ENCODE measurements at places on chromosomes 12 and 14. TPM values are rescaled to one million over a fixed set of nuclear protein-coding genes. Genes with fewer than 3 reads are reported as not detected.

GRCh38 chr12:92505254-92506231, 197.2 kb upstream of the PLEKHG7 start:
- H3K27me3 ChIP-seq = no peaks in the 10 kb centered on the region
- H3K36me3 ChIP-seq = no peaks in the 10 kb centered on the region
- no peak for DNase-seq
- H3K27ac ChIP-seq = no peak overlapping the region
- peak overlapping the region; percentile 34 for H3K4me3 ChIP-seq

DNA sequence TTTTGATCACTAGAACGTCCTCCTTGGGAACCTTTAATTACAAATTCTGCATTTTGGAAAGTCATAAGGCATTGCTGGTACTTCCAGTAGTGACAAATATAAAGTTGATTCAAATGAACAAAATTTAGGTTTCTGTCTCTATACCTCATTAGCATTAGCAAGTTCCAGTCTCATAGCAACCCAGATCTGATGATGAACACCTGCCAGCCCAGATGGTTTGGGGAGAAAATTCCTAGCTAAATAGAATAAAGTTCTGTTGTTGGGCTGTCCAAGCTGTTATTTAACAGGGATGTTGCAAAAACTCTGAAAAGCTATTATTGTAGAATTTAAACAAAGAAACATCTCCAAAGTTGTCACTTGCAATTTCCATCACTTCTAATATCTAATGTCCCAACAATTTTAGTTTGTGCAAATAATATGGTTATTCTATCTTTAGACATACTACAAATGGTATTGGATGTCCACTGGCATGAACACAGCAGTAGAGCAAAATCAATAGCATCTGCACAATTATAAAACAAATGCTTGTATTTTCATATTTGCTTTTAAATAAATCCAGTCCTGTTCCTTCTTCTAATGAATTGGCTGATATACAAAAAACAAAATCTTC, 299.4 kb downstream of the SLC16A7 start:
- no peak for DNase-seq
- H3K4me1 ChIP-seq = no peaks in the 10 kb centered on the region
- no peaks in the 10 kb centered on the region for H3K36me3 ChIP-seq

DNA sequence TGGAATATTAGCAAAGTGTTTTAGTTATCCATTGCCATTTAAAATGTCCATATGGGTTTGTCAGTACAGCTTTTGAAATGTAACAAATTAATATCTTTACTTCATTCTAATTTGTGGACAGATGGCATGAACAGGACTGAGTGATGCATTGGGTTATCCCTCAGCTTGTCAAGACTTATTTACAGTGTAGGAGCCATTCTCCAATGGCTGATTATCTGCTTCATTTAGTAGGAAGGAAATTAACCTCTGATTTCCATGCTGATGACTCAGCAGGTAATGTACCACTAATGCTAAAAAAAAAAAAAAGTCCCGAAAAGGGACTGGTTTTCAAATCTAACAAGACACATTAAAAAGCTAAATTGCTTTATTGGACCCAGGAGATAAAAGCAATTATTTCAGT, 1149.0 kb upstream of the USP15 start:
- no peaks in the 10 kb centered on the region for H3K36me3 ChIP-seq
- H3K27ac ChIP-seq = no peak overlapping the region
- no peaks in the 10 kb centered on the region for H3K4me1 ChIP-seq
- no peaks in the 10 kb centered on the region for H3K27me3 ChIP-seq
- DNase-seq = no peak

DNA sequence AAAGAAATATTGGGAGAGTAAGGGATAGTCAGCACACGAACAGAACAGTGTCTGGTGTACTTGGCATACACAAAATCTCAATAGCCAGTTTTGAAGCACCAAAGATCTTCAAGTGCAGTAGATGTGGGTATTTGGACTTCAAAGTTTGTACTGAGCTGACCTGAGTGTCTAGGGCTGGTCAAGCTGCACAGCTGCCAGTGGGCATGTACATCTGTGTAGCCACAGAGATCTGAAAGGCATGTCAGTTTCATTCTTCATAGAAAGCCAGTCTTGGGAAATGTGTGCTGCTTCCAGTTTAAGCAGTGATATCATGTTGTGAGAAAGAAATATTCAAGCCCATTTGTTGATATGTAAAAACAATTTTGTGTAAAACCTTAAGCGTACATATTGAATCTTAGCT, 279.0 kb upstream of the SYT10 start:
- H3K27ac ChIP-seq = no peak overlapping the region
- no peaks in the 10 kb centered on the region for H3K36me3 ChIP-seq
- H3K27me3 ChIP-seq = no peaks in the 10 kb centered on the region
- H3K4me1 ChIP-seq = no peaks in the 10 kb centered on the region

GRCh38 chr14:62674563-62675237, 370.6 kb downstream of the KCNH5 start:
- no peak for DNase-seq
- H3K36me3 ChIP-seq = no peaks in the 10 kb centered on the region
- no peak overlapping the region for H3K27ac ChIP-seq
- no peaks in the 10 kb centered on the region for H3K27me3 ChIP-seq
- no peak overlapping the region for H3K4me3 ChIP-seq

DNA sequence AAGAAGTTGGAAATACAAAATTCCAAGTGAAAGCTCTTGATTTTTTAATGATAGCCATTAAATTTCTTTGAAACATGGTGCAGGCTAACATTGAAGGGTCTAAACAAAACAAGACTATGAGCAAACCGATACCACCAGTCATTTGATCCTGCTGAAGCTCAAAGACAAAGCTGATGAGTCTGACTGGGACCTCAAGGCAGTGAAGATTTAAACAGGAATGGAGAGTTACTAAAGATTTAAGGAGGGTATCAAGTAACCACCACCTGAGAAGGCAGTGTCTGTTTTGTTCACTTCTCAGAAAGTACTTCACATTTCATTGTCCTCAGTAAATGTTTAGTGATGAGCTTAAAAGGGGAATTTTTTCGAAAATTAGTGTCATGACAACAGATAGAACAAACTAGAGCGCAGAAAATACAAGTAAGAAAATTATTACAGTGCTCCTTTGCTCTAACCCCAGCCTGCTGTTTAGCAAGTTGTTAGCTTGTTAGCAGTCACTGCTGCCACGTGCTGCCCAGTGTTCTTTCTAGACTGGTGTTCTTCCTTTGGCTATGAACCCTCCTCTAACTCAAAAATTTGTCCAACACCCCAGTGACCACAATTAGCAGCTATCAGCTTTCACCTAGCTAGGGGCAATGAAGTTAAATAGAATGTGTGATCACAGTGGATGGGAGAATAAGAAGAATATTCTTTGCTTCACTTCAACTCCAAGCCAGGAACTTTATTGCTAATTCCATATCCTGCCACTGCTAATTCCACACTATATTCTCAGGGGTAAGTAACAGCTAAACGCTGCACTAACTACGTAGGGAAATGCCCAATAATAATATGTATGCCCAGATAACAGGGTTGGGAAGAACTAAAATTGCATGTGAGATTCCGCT, 41.1 kb downstream of the YAF2 start:
- peak; percentile 48 for DNase-seq
- H3K27ac ChIP-seq = no peak overlapping the region
- H3K27me3 ChIP-seq = no peaks in the 10 kb centered on the region

NELL2 gene
- not detected for total RNA-seq

EDDM3A gene
- total RNA-seq = not detected

IGF1 gene
- total RNA-seq = 0.88 TPM

- no peaks in the 10 kb centered on the region for H3K27me3 ChIP-seq
- peaks cover 31% of the 10 kb centered on the region for H3K4me1 ChIP-seq
- DNase-seq = peak; percentile 58
- peaks cover 5% of the 10 kb centered on the region for H3K36me3 ChIP-seq
- H3K4me3 ChIP-seq = no peak overlapping the region
These were observed 6.8 kb downstream of the ZFHX2 start for GRCh38 chr14:23544511-23545447.

GRCh38 chr14:21346532-21347135, 37.2 kb downstream of the SUPT16H start:
- peaks cover 9% of the 10 kb centered on the region for H3K36me3 ChIP-seq
- no peaks in the 10 kb centered on the region for H3K27me3 ChIP-seq
- no peak for DNase-seq
- H3K27ac ChIP-seq = no peak overlapping the region
- no peak overlapping the region for H3K4me3 ChIP-seq

GRCh38 chr14:23060536-23061260, 3.4 kb upstream of the CDH24 start:
- H3K36me3 ChIP-seq = peaks cover 63% of the 10 kb centered on the region
- no peak overlapping the region for H3K27ac ChIP-seq
- DNase-seq = peak; percentile 46
- H3K4me1 ChIP-seq = peaks cover 29% of the 10 kb centered on the region
- no peak overlapping the region for H3K4me3 ChIP-seq
- no peaks in the 10 kb centered on the region for H3K27me3 ChIP-seq

RALGAPA1 gene
- total RNA-seq = 39.1 TPM

GRCh38 chr12:89346741-89347324, 5.5 kb downstream of the DUSP6 start:
- no peak overlapping the region for H3K4me3 ChIP-seq
- peaks cover 46% of the 10 kb centered on the region for H3K4me1 ChIP-seq
- H3K36me3 ChIP-seq = peaks cover 34% of the 10 kb centered on the region
- no peaks in the 10 kb centered on the region for H3K27me3 ChIP-seq
- H3K27ac ChIP-seq = no peak overlapping the region

CRACR2A gene
- total RNA-seq = 13.8 TPM

- no peak overlapping the region for H3K4me3 ChIP-seq
- no peak for DNase-seq
These were observed 11.8 kb downstream of the LIN7A start for GRCh38 chr12:80925983-80926382.

- no peak overlapping the region for H3K27ac ChIP-seq
- H3K4me3 ChIP-seq = no peak overlapping the region
These were observed 913.1 kb upstream of the FBXO33 start for GRCh38 chr14:40345334-40345733.

TM7SF3 gene
- total RNA-seq = 68.0 TPM

DNA sequence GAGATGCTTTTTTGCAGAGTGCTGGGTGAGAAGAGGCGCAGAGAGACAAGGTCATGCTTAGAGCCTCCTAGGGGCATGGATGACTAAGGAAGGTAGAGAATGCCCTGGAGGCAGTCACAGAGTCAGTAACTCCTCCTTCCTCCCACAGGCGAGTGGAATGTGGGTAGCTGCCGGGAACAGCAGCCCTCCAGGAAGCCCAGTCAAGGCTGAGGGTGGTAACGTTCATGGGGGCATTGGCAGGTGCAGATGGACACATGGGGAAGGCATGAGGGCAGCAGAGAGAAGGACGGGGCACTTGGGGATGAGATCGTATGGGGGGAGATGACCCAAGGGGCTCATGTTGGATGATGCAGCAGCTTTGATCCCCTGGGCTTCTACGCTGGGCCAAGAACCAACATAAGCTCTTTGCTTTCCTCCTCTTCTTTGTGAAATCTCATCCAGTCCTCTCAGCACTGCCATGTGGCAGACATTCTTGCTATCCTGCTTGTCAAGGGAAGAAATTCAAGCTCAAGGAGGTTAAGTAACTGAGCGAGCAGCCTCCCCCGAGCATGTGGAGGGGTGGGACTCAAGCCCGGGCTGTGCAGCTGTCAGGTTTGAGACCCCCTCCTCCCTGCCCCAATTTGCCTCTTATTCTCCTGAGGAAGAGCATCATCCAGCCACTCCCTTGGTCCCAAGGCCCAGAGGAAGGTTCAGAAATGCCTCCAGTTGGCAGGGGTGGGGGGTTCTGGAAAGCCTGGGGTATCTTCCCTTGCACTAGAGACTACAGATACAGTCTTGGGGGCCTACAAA, 187.9 kb downstream of the PIWIL1 start:
- no peak overlapping the region for H3K4me3 ChIP-seq
- no peak overlapping the region for H3K27ac ChIP-seq
- no peak for DNase-seq
- H3K4me1 ChIP-seq = no peaks in the 10 kb centered on the region
- no peaks in the 10 kb centered on the region for H3K27me3 ChIP-seq

NRDE2 gene
- total RNA-seq = 11.2 TPM

- H3K36me3 ChIP-seq = no peaks in the 10 kb centered on the region
- no peak overlapping the region for H3K4me3 ChIP-seq
- peak overlapping the region; percentile 22 for H3K27ac ChIP-seq
- DNase-seq = no peak
These were observed 64.9 kb downstream of the LLPH start for GRCh38 chr12:66065641-66066136.

DNA sequence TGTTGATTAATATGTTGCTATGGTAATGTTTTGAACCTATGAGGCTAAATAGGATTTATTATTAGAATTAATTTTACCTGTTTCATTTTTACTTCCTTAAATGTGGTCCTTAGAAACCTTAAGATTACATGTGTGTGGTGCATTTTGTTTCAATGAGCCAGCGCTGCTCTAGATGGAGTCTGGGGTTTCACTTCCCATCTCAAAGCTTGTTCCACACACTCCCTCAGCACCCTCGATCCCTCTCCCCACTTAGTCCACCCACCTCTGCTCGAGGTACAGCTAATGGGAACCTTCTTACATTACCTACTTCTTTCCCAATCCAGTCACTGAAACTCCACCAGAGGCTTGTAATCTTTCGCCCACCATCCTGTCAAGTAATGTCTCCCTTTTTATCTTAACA, 205.2 kb downstream of the PAX9 start:
- no peak overlapping the region for H3K4me3 ChIP-seq
- H3K36me3 ChIP-seq = no peaks in the 10 kb centered on the region
- no peak for DNase-seq

DNA sequence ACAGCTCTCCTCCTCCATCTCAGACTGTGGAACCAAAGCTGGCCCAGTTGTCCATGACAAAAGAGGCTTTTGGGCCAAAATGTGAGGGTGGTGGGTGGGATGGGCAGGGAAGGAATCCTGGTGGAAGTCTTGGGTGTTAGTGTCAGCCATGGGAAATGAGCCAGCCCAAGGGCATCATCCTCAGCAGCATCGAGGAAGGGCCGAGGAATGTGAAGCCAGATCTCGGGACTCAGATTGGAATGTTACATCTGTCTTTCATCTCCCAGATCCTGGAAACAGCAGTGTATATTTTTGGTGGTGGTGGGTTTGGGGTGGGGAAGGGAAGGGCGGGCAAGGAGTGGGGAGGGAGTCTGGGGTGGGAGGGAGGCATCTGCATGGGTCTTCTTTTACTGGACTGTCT, 11.8 kb upstream of the TAMALIN start:
- H3K36me3 ChIP-seq = peaks cover 24% of the 10 kb centered on the region
- no peaks in the 10 kb centered on the region for H3K4me1 ChIP-seq
- no peak overlapping the region for H3K4me3 ChIP-seq

- H3K4me3 ChIP-seq = no peak overlapping the region
- H3K27me3 ChIP-seq = no peaks in the 10 kb centered on the region
- no peak overlapping the region for H3K27ac ChIP-seq
- peaks cover 13% of the 10 kb centered on the region for H3K4me1 ChIP-seq
These were observed 30.0 kb downstream of the SLC39A9 start for GRCh38 chr14:69428289-69428998.

AQP2 gene
- not detected for total RNA-seq

GRCh38 chr14:60051721-60052221, 40.0 kb upstream of the PCNX4 start:
- peak; percentile 48 for DNase-seq
- no peaks in the 10 kb centered on the region for H3K27me3 ChIP-seq
- H3K27ac ChIP-seq = no peak overlapping the region
- peak overlapping the region; percentile 53 for H3K4me3 ChIP-seq

RERGL gene
- total RNA-seq = not detected

GRCh38 chr14:49106741-49107667, 479.2 kb downstream of the RPS29 start:
- H3K27me3 ChIP-seq = no peaks in the 10 kb centered on the region
- no peak overlapping the region for H3K4me3 ChIP-seq
- no peaks in the 10 kb centered on the region for H3K36me3 ChIP-seq

PIWIL1 gene
- not detected for total RNA-seq

PCED1B gene
- 0.29 TPM for total RNA-seq
